Iris pigment epithelial cell (primary cell): ENCODE measurements at places on chromosomes 1 and 21.

GRCh38 chr1:223230161-223230881 lies 87.3 kb upstream of the TLR5 start:
- peak; percentile 73 for DNase-seq

- peak; percentile 41 for DNase-seq
Measured at GRCh38 chr1:149927056-149927562, 494 bp downstream of the SF3B4 start.

DNA sequence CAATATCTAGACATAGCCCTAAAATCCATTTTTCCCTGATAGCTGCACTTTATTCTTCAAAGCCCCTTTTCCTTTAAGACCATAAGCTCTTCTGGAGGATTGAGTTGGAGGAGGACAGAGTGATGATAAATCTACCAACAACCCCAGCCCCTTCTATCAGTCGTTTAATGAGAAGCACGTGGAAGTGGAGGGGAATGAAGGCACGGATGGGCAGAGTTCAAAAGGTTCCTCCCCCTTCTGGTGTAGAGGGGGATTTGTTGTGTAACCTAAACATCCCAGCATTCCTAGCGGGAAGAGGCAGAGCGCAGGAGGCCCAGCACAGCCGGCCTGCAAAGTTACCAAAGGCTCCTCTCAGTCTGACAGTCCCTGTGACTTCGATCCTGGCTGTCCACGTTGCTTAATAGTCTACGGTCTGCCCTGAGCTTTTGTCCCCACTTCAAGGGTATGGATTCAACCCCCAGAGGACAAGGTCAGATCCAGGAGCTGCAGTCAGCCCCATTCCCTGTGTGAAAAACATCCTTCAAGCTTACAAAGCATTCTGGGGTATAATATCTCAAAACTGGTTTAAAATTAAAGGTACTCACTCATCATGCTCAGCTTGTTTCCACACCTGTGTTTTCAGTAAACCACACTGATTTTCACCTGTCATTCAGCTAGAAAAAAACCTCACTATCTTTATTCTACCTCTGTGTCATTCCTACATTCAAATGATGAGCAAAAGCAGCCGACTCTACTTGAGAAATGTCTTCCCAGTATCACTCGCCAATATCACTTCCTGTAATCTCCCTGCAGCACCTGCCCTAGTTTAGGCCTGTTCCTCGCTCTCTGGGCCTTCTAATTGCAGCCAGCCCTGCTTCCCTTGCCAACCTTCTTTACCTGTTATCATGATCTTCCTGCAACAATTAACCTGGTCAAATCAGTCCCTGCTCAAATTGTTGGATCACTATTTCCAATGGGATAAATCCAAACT lies 117.9 kb downstream of the PLPP3 start:
- no peak for DNase-seq

DNA sequence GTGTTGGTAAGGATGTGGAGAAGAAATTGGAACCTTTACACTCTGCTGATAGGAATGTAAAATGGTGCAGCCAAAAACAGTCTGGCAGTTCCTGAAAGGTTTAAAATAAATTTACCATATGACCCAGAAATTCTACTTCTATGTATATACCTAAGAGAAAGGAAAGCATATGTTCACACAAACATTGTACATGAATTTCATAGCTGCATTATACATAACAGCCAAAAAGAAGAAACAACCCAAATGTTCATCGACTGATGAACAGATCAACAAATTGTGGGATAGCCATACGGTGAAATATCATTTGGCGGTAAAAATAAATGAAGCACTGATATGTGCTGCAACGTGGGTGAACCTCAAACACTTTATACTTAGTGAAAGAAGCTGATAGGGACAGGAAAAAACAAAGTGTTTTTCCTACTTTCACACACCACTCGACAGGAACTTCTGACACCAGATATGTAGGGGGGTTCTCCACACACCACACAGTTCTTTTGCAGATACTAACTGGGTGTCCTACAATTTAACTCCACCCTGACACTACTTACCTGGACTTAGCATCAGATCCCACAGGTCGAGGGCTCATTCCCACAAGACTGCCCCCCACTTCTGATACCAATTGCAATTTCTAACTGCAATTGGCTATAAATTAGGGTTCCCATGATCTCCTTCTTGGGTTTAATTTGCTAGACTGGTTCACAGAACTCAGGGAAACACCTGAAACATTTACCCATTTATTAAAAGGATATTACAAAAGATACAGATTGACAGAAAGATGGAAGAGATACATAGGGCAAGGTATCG lies 35.9 kb upstream of the ZNF326 start:
- DNase-seq, result no peak

DNA sequence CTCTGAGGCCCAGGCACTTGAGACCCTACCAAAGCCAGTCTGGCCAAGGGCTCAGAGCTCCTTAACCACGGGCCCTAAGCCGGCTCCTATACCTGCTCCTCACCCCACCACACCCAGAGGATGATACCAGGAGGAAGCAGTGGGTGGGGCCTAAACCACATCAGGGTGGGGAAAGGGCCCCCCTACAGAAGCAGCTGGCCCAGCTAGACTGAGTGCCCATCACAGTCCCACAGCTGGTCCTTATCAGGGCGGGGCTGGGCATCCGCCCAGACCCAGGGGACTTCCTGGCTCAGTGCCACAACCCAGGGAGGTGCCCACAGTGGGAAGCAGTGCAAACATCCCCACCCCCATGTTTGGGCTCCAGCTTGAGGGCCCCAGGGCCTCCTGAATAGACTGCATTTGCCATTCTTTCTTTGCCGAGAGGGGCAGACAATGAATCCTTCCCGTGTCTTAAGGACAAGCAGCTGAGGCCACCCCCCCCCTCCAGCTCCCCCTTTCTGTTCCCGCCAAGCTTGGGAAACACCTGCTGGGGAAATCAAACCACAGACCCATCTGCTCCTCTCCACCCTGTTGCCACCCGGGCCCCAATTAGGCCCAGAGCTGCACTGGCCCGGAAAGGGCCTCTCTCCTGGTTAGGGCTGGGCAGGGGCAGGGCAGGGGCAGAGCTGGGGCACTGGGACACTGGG lies 6.2 kb downstream of the E2F2 start:
- no peak for DNase-seq

GRCh38 chr1:5998051-5998905 lies 6.1 kb upstream of the NPHP4 start:
- DNase-seq, result no peak
